CD4-positive, alpha-beta T cell treated with Interferon alpha-2 for 1 hour (primary cell): ENCODE measurements at places on chromosomes 11 and 22.

DNA sequence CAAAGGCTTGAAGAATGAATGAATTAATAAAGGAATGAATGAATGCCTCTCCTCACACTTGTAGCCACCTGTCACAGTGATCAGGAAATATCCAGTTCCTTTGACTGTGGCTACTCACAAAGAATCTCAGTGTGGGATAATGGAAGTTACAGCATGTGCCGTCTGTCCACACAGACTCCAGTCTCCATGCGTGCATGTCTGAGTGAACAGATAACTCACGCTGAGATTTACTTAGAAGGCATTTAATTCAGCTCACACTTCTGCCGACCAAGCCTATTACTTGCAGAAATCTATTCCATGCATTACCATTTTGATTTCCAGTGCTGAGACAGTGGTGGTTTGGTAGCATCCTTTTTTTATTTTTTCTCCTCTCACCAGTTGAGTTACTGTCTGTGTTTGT, 32.3 kb upstream of the HMGXB4 start:
- DNase-seq, result no peak

- no peak for DNase-seq
Observed at GRCh38 chr11:83051760-83052671, 19.7 kb downstream of the RAB30 start.

- no peak for DNase-seq
Observed at GRCh38 chr11:1768141-1768469, 4.4 kb upstream of the CTSD start.

GRCh38 chr11:118239509-118240205, 12.5 kb downstream of the MPZL3 start:
- no peak for DNase-seq

DNA sequence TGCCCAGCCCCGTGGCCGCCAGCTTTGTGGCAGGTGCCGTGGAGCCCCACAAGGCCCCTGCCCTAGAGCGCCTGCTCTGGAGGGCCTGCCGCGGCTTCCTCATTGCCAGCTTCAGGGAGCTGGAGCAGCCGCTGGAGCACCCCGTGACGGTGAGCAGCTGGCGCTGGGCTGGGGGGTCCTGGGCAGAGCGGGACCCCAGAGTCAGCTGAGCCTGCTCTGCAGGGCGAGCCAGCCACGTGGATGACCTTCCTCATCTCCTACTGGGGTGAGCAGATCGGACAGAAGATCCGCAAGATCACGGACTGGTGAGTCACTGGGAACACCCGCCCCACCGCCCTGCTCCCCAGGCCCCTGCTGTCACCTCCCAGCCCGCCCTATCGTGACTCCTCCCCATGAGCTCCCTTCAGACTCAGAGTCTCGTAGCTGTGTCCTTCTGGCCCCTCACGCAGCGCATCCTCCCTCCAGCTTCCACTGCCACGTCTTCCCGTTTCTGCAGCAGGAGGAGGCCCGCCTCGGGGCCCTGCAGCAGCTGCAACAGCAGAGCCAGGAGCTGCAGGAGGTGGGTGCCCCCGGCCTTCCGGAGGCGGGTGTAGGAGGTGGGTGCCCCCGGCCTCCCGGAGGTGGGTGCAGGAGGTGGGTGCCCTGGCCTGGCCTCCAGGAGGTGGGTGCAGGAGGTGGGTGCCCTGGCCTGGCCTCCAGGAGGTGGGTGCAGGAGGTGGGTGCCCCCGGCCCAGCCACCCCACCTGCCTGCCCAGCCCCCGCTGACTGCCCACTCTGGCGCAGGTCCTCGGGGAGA, 4.7 kb downstream of the TCIRG1 start:
- DNase-seq, result no peak

DNA sequence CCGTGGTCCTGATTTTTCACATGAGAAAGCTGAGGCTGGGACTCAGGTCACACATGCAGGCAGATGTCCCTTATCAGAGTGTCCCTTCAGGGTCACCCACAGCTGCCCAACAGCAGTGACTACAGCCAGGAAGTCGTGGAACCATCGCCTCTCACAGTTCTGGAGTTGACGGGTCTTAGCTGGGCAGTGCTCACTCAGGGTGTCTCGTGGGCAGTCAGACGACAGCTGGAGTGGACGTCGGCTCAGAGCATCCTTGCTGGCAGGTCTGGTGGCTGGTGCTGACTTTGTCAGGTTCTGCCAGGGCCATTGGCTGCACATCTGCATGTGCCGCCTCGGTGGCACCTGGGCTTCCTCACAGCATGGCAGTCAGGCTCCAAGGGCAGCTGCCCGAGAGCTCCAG, 35.6 kb upstream of the TH start:
- DNase-seq, result no peak

GRCh38 chr22:49997251-49997599, 15.3 kb downstream of the IL17REL start:
- no peak for DNase-seq

GRCh38 chr11:114340311-114341131, 44.3 kb downstream of the NNMT start:
- DNase-seq, result peak; percentile 47

DNA sequence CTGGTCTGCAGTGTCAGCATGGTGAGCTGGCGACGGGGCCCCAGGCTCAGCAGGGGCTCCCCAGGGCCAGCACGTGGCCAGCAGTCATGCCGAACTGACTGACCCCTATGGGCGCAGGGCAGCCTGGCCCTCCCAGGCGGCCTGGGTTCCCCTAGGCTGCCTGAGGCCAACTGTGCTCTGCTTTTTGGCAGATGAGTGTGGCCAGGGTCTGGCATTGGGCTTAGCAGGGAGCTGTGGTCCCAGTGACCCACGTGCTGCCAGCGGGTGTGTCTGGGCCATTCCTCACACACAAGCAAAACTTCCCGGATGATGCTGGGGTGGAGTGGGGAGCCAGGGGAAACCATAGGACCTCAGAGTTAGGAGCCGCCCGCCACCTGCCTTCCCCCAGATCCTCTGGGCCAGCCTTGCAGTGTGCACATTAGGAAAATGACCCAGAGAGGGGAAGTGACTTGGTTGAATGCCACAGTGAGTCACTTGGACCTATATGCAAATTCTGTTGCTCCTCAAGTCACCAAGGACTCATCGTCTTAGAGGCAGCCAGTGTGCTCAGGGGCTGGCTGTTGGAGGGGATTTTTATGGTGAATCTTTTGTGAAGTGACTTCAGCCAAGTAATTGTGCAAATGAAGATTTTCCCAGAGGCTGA, 6.5 kb downstream of the ADORA2A start:
- DNase-seq, result peak; percentile 75

DNA sequence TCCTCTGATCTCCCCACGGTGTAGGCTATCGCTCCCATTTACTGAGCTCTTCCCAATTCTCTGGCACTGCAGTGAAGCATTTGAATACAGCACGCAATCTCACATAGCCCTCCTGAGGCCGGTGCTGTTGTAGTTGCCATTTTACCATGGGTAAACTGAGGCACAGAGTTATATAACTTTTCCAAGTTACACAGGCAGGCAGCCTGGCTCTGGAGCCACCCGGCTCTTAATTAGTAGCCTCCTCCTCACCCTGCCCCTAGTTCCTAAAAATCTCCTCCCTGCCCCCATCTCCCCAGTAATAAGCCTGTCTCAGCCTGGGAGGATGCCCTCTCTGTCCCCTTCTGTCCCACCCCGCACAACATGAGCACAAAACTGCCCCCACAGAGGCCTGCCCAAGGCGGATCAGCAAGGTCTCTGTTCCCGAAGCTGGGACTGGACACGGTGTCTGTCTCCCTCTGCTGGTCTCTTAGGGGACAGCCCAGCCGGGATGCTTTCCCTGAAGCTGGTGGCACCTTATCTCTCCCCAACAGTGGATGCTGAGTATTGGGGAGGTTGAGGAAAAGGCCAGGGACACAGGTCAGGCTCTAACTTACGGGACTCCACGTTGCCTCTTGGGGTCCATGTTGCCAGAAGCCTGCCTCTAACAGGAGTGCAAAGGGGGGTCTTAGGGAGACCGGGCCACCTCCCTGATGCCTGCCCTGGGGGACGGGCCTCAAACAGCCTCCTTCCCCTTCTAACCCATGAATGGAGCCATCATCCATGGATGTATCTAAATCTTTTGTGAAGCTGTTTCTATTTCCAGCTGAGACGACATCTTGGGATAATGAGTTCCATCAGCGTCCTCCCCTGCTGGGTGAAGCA, 9.1 kb upstream of the CLCF1 start:
- DNase-seq, result peak; percentile 83

- DNase-seq, result no peak
Observed at GRCh38 chr11:123176785-123177184, 18.3 kb downstream of the CLMP start.

- no peak for DNase-seq
Observed at GRCh38 chr11:102420547-102420946, 32.0 kb downstream of the TMEM123 start.

DNA sequence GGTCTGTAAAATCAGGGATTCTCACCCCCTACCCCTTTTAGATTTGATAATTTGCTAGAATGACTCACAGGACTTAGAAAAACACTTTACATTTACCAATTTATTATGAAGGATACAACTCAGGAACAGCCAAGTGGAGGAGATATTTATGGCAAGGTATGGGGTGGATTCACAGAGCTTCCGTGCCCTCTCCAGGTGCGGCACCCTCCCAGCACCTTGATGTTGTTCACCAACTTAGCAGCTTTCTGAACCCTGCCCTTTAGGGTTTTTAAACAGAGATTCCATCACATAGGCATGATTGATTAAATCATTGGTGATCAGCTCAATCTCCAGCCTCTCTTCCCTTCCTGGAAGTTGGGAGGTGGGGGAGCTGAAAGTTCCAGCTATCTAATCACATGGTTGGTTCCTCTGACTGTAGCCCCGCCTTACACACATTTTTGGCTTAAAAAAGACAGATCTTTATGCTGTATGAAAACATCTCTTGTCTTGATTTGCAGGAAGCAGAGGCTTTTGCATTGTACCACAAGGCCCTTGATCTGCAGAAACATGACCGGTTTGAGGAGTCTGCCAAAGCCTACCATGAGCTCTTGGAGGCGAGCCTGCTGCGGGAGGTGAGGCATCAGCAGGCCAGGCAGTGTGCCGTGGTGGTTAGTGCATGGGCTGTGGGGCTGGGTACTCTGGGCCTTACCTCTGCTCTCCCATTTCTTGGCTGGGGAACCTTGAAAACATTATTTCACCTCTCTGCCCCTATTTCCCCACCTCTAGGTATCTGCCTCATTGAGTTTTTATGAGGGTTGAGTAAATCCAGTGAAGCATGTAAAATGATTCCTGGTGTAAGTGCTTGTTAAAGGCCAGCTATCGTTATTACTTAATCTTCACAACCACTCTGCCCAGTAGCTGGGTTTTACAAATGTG, 27.0 kb downstream of the CABIN1 start:
- DNase-seq, result no peak

DNA sequence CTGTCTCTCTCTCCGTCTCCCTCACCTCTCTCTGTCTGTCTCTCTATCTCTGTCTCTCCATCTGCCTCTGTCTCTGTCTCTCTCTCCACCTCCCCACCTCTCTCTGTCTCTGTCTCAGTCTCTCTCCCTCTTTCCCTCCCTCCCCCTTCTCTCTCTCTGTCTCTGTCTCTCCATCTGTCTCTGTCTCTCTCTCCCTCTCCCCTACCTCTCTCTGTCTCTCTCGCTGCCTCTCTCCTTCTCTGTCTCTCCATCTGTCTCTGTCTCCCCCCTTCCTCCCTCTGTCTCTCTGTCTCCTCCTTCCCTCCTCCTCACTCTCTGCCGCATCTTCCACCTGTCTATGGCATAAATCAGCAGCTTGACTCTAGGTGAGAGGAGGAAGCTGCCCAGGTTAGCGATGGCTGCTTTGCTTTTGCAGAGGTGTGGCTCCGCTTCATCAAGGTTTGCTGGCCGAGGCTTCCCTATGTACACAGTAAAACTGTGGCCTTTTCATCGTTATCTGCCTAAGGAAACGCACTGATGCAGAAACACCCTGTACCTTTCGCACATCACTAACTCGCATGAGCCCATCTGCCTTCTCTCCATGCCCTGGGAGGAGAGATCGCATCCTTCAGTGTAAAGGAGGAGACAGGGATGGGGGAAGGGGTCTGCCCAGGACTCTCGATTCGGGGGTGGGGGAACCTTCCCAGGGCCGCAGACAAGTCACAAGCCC, 44.5 kb downstream of the ANO1 start:
- DNase-seq, result no peak

GRCh38 chr22:16781074-16781763, 44.0 kb downstream of the XKR3 start:
- no peak for DNase-seq
